ENCODE measurements at places on chromosomes 7 and 10.

DNA sequence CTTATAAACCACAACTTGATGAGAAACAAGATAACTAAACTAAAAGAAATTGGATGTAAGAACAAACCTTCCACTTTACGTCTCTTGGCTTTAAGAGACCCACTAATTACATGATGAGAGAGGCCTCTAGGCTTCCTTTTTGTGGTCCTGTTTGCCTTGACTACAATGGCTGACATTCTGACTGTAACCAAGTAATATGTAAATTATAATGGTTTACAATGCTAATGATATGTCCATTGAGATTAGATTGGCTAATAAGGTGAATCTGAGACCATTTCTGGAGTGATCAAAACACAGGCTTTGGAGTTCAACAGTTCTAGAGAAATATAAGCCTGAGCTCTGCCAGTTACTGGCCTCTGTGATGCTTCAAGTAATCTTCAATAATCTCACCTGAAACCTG is 39.4 kb upstream of the AGMO start:
- DNase-seq = no peak

- DNase-seq = no peak
These were observed 71.2 kb downstream of the WNT2 start for GRCh38 chr7:117251687-117252086.

- DNase-seq = no peak
These were observed 34.6 kb upstream of the DLX6 start for GRCh38 chr7:96970739-96971138.

DNA sequence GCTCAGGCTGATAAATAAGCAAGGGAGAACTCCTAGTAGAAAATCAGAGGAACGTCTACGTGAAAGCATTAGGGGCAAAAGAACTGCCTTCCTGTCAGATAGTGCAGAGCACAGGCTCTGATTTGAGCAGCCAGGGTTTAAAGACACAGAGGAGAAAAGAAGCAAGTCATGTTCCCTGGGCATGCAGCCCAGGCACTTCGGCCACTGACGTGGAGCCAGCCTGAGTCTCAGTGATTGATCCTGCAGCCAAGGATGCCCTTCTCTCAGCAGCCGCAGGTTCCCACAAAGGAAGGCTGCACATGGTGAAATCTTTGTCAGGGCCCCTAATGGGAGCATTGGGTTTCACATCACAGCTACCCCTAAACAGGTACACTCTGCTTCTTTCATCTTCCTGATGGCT is 161.7 kb upstream of the HPS1 start:
- no peak for DNase-seq

DNA sequence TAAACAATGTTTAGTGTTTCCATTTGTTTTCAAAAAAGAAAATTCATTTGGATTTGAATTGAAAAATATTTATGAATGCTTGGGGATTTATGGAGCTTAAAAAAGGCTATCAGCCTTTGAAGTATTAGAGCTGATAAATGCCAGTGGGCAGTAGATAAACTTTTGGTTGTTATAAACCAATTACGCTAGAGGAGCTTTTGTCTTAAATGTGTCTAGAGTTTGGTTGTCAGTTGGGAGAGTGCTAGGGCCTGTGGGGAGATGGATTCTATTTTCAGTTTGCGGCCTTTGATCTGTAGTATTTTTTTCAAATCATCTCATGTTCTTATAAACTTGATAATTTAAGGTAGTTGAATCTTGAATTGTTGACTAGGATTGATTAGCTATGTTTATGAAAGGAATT is 104.0 kb downstream of the SND1 start:
- no peak for DNase-seq

DNA sequence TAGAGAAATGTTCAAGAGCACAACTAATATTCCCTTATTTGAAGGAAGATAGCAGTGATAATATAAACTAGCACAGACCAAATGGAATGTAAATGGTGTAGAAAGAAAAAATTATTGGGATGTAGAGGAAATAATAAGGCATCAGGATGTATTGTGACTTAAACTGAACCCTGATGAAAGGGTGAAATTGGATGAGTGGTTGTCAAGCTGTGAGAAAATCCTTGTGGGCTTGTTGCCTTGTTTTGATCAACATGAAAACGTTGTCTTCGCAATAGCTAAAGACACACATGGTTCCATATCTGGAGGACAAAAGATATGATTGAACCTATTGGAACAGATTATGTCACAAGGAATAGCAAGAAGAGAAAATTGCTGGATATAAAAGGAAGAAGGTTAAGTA is 40.3 kb upstream of the CNTNAP2 start:
- no peak for DNase-seq

DNA sequence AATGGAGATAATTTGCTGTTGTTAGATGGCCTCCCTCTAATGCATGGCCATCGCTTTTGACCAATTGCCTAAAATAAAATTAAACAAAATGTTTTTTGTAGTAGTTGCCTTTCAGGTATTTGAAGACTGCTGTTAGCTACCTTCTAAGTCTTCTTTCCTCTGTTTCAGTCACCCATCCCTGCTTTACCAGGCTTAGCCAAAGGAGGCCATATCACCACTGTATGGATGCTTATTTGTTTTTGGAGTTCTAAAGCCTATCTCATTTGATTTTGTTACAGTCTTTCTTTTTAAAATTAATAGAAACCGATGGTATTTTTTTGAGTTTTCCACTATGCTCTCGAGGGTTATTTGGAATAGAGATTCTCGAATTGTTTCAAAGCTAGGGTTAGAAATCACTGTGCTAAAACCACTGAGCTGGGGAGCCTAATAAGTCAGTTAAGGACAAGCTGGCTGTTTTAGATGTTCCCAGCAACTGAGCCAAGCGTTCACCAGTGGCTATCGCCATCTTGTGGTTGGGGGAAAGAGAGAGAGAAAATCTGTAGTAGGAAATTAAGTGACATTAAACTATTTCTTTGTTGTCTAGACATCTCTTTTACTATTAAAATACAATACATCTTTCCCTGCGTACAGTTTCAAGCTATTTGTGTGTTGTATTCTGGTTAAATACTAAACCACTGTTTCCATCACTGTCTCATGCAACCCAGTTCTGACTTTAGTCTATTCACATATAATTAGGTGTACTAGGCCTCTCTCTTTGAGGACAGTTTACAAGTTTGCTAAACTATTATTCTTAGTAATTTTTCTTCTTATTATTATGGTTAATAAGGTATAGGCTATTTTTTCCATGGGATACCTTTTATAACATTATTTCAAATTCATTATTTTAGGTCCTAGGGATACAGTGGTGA is 52.2 kb downstream of the GPR158 start:
- no peak for DNase-seq

- no peak for DNase-seq
These were observed 255.5 kb upstream of the SMIM30 start for GRCh38 chr7:113373863-113374262.

DNA sequence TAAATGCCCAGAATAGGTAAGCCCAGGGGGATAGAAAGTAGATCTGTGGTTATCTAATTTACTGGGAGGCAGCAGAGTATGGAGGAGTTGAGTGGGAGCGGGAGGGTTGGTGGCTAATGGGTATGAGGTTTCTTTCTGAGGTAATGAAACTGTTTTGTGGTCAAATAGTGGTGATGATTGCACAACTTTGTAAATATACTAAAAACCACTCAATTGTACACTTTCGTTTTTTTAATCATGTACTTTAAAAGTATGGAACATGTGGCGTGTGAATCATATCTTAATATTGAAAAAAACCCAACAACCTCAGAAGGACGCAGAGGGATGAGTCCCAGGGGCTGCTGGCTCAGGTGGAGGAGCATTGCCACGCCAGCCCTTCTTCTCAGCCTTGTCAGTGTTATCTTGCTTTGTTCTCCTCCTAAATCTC is 118.1 kb downstream of the WDR11 start:
- DNase-seq = no peak

- DNase-seq = no peak
These were observed 78.4 kb upstream of the CACNA2D1 start for GRCh38 chr7:82521906-82522445.

- DNase-seq = no peak
These were observed 134.1 kb upstream of the KLF14 start for GRCh38 chr7:130868139-130868538.

DNA sequence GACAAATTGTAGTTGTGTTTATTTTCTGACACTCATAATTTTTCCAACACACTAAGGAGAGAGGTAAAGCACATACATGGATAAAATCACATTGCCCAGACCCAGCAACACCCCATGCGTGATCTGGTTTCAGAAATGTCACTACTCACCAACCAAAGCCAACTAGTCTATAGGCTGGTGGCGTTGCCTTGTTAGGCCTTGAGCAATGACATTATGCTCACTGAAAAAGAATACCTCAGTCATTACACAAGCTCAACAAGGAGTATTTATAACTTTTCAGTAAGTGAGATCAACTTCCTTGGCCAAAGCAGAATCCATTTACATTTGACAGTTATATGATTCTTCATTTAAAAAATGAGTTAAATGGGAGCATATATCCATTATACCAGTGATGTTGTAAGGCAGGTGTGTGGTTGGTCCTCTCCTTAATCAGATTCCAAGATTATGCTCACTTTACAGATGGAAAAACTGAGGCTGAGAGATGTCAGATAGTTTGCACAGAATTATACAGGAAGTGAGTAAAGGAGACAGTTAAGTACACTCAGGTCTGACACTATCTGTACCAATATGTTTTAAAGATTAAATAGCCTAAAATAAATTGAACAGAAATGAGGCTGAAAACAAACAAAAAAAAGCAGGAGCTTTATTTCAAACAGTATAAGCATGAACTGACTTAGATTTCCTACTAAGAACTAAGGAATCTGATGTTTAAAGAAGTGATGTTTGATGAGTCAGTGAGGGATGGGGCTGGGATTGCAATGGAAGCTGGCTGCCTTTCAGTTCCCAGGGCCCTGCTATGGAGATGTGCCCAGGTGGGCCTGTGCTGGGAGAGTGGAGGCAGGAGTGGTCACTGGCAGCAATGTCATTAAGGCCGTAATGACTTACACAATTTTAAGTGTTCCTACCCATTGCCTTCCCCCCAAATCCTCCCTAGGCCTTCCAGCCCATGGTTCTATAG is 118.3 kb downstream of the RAPGEF5 start:
- no peak for DNase-seq

DNA sequence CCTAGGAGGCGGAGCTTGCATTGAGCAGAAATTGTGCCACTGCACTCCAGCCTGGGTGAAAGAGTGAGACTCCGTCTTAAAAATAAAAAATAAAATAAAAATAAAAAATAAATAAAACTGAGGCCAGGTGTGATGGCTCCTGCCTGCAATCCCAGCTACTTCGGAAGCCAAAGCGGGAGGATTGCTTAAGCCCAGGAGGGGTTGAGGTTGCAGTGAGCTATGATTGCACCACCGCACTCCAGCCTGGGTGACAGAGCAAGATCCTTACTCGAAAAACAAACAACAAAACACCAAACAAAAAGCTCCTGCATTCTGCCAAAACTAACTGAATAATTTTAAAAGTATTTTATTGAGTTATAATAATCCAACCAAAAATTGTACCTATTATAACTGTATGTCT is 36.2 kb downstream of the AGAP4 start:
- DNase-seq = no peak

DNA sequence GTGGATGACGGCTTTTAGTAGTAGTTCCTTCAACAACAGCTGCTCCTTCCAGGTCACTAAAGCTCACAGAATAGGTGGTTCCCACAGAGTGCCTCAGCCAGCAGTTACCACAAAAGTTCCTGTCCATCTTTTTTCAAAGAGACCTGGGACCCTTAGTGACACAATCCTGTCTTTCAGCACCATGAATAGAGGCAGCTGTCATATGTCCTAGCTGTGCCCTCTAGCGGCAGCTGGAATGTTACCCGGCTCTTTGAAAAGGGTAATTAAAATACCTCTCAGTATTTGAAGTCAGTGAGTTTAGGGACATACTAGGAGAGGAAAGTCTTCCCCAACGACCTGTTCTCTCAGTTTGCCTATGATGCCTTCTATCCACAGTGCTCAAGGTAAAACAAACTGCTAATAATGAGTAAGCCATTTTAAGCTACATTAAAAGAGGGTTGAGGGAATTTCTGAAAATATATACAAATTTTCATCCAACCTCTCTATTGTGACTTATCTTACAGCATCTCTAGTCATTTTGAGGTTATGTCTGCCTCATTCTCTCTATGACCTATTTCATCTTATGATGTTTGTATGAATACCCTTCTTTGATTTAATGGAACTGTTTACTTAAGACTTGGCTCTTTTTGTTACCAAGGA is 290.8 kb downstream of the NXPH1 start:
- DNase-seq = peak; percentile 36

DNA sequence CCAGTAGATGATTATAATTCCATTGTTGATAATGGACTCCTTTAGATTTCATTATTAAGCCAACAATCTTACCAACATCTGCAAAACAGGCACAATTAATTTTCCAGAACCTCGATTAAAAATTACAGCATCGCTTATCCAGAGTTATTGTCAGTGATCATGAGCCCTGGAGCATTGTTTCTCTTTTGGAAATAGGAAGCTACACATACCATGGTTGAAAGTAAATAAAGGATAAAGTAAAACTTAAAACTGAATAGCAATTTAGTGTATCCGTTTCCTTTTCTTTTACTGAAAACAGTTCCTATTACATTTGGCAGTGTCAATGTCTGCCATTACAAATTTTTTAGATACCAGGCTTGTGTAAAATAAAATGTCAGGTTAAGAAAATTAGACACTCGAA is 9.9 kb upstream of the HOXA2 start:
- DNase-seq = no peak

- no peak for DNase-seq
These were observed 678.2 kb downstream of the GRM8 start for GRCh38 chr7:126574276-126575250.

DNA sequence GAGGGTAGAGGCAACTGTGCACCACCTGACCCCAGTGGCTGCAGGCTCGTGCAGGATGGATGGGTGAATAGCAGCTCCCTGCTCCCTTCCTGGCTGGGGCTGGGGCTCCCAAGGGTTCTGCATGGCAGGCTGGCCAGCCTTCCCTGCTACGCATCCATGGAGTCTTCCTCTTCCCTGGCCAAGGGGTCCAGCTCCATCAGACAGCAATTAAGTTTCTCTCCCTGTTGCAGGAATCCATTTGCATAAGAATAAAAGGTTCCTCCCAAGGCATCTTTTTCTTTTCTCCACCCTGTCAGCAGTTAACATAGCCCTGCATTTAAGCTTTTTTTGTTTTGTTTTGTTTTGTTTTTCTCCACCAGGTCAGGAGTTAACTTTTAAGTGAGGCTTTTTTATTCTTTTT is 10.0 kb upstream of the CPA2 start:
- no peak for DNase-seq

- no peak for DNase-seq
These were observed 205.3 kb upstream of the HDAC9 start for GRCh38 chr7:18290223-18290622.

- no peak for DNase-seq
These were observed 38.7 kb upstream of the BICC1 start for GRCh38 chr10:58473976-58474375.

GRCh38 chr7:43764039-43764761 is 5.7 kb downstream of the BLVRA start:
- DNase-seq = no peak

- no peak for DNase-seq
These were observed 50.0 kb downstream of the AOC1 start for GRCh38 chr7:150902078-150903033.

DNA sequence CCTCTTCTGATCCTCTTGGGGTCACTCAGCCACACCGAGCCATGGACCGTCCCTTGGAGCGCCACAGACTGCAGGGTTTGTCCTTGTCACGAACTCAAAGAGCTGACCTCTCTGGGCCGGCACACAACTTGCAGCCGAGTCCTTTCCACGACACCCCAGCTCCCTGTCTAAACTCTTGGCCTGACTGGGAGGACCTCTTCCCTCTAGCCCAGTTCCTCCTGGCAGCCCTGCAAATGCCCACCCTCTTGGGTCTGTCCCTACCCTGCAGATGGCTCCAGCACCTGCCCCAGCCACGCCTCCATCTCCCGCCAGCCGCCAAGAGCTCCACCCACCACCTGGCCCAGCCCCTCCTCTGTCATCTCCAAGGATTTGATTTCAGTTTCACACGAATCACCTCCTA is 339.2 kb downstream of the DNAJB6 start:
- no peak for DNase-seq

All from progenitor cell of endocrine pancreas (in vitro differentiated cells).